Esophagus squamous epithelium (tissue), 5 donors: ENCODE measurements at places on chromosomes 2 and 18.

DNA sequence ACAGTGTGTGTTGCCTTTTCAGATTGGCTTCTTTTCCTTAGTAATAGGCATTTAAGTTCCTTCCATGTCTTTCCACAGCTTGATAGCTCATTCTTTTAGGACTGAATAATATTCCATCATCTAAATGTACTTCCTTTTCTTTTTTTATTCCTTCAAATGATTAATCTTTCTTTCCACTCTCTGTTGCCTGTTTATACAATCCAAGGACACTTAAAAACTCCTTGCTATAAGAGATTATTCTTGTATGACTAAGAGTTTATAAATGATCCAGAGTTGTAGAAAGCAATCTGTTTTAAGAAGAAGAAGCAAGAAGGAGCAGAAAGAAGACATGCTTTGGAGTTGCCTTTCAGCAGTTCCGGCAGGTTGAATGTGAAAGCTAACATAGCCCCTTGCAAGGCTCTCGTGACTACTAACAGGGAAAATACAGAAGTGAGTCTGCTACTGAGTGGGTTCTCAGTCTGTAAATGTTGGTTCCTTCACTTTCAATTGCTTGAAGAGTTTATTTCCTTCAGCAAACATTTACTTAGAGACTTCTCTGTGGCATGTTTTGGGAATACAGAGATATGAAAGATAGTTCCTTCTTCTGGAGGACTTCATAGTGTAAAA lies 123.0 kb downstream of the PMAIP1 start:
- no peaks in the 10 kb centered on the region for H3K4me1 ChIP-seq
- H3K36me3 ChIP-seq = no peaks in the 10 kb centered on the region
- no peak for DNase-seq
- H3K27me3 ChIP-seq = no peaks in the 10 kb centered on the region

DNA sequence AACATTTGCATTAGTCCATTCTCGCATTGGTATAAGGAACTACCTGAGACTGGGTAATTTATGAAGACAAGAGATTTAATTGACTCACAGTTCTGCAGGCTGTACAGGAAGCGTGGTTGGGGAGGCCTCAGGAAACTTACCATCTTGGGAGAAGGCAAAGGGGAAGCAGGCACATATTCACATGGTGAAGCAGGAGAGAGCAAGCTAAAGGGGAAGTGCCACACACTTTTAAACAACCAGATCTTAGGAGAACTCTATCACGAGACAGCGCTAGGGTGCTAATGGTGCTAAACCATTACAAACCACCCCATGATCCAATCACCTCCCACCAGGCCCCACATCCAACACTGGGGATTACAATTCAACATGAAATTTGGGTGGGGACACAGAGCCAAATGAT lies 201.7 kb upstream of the MGAT5 start:
- H3K27ac ChIP-seq = no peak overlapping the region
- no peaks in the 10 kb centered on the region for H3K4me1 ChIP-seq
- H3K4me3 ChIP-seq = no peak overlapping the region
- no peaks in the 10 kb centered on the region for H3K36me3 ChIP-seq

DNA sequence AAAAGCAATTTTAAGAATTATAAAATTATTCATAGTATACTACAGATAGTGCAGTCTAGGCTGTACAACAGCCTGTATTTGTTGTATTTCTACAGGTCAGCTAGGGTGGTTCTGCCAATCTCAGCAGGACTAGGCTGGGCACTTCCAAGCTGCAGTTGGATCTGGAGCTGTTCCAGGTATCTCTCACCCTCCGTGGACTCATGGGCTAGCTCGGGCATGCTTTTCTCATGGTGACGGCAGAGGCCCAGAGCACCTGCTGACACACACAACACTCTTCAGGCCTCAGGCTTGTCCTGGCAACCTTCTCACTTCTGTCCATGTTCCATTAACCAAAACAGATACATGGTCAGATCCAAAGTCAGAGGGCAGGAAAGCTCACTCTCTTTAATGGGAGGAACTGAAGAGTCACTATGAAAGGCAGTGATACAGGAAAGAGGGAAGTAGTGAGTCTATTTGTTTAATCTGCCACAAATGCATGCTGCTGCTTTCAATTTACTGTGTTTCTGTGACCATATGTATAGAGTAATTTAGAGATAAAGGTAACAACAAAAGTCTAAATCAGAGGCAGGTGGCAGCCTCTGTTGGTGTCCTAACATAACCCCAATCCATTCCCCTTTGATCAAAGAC lies 462.4 kb upstream of the ACVR2A start:
- peak overlapping the region; percentile 36 for H3K27ac ChIP-seq
- H3K4me1 ChIP-seq = peaks cover 4% of the 10 kb centered on the region
- no peak for DNase-seq

GRCh38 chr2:168079236-168079635 lies 168.2 kb downstream of the STK39 start:
- H3K4me1 ChIP-seq = peaks cover 4% of the 10 kb centered on the region
- H3K36me3 ChIP-seq = no peaks in the 10 kb centered on the region
- H3K27me3 ChIP-seq = no peaks in the 10 kb centered on the region
- DNase-seq = no peak

GRCh38 chr18:34031810-34032209 lies 192.9 kb downstream of the NOL4 start:
- H3K4me1 ChIP-seq = no peaks in the 10 kb centered on the region
- no peak for DNase-seq
- no peaks in the 10 kb centered on the region for H3K36me3 ChIP-seq
- H3K27ac ChIP-seq = no peak overlapping the region

DNA sequence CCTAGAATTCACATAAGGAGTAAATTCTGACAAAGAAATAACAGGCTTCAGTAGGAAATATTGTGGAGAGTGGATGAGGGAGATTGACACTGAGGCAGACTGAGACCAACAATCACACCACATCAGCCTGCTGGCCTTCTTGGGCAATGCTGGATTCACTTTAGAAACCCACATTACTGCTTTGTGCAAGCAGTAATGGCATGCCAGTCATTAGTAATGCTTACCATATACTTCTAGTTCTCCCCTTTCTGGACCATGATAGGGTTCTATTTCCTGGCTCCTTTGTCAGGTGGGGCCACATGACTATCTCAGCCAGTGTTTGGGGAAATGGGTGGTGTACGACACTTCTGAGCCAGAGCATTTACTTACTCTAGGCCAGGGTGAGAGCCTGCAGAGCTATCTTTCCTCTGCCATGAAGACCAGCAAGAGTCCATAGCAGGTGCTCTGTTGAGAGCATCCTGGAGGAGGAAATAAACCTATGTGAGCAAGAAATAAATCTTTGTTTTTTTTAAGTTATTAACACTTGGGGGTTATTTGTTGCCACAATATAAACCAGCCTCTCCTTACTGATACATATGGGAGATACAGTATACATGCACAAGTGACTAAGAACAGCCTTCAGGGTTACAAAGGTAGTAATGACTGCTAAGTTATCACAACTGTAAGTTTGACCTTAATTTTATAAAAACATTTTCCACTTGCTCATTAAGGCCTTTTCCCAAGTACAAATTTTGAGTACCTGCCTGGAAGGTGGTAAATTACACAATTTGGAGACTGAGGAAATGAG lies 89.3 kb upstream of the TANK start:
- no peaks in the 10 kb centered on the region for H3K36me3 ChIP-seq
- peaks cover 1% of the 10 kb centered on the region for H3K4me1 ChIP-seq
- no peak overlapping the region for H3K27ac ChIP-seq
- DNase-seq = no peak
- H3K27me3 ChIP-seq = no peaks in the 10 kb centered on the region
- no peak overlapping the region for H3K4me3 ChIP-seq

GRCh38 chr18:37284260-37284659 lies 281.3 kb downstream of the CELF4 start:
- H3K36me3 ChIP-seq = no peaks in the 10 kb centered on the region
- H3K27ac ChIP-seq = no peak overlapping the region
- H3K27me3 ChIP-seq = no peaks in the 10 kb centered on the region
- H3K4me3 ChIP-seq = no peak overlapping the region
- H3K4me1 ChIP-seq = no peaks in the 10 kb centered on the region
- DNase-seq = no peak

DNA sequence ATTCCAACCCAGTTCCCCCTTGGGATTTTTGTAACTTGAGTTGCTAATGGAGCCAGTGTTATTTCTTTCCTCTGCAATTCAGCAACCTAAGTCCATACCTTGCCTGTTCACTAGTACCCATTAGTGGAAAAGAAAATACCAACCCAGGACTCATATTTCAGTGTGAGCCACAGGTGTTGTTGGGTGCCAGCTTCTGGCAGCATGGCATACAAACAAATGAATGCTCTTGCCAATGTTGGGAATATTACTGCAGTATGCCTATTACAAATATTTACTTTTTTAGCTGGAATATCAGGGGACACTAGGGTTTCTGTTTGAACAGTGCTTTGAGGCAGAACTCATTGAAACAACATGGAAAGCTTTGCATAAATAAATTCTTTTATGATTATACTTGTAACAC lies 130.2 kb downstream of the NCKAP5 start:
- H3K4me3 ChIP-seq = no peak overlapping the region
- DNase-seq = no peak
- no peaks in the 10 kb centered on the region for H3K36me3 ChIP-seq
- H3K27me3 ChIP-seq = no peaks in the 10 kb centered on the region

- DNase-seq = no peak
- H3K4me3 ChIP-seq = no peak overlapping the region
- H3K4me1 ChIP-seq = peaks cover 7% of the 10 kb centered on the region
- H3K27me3 ChIP-seq = peaks cover 9% of the 10 kb centered on the region
Observed at GRCh38 chr2:67955748-67956603, 106.8 kb downstream of the C1D start.

DNA sequence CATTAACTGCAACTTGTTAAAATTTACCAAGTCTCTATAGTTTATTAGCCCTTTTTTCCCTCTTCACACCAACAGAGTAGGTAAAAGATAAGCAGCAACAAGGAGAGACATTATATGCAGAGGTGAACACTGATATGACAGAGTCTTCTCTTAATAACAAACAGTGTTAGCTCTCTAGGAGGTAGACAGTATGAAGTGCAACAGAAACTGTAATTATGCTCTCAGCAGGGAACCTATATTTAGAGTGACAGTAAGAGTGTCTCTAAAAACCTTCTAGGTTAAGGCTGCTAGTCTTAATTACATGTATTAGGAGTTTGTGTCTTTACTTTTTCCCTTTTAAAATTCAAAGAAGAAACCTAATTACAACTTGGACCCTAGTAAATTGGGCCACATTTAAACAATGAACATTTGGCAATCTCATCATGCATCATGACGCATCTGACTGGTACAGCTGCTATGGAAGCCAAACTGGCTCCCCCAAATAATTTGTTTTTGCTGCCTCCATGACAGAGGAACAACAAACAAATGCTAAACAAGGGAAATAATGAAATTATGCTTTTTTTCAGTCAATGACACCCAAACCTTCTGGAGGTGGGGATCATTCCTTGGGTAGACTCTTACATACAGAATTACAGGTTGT lies 69.9 kb upstream of the MMADHC start:
- H3K4me1 ChIP-seq = no peaks in the 10 kb centered on the region
- no peak overlapping the region for H3K4me3 ChIP-seq
- H3K27me3 ChIP-seq = no peaks in the 10 kb centered on the region
- DNase-seq = no peak
